H9 (cell line): ENCODE measurements at places on chromosomes 3 and 15.
A peak's percentile ranks its signal among the peaks of the same experiment; 100 is the strongest.

DNA sequence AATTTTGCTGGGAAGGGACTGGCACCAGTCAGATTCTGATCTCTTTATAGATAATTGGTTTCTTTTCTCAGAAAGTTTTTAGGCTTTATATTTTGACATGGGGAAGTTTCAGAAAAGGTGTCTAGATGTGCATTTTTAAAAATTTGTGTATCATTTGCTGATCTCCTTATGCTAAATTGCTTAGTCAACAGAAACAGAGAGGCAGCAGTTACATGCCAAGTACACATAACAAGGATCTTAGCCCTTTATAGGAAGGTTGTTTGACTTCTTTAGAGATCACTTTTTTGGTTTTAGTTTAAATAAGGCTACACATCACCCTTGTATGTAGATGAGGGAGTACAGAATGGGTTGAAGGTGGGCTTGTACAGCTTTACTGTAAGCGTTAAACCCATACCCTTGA, 53.5 kb downstream of the RAP2B start:
- H3K4me3 ChIP-seq: no peak overlapping the region
- H3K27ac ChIP-seq: no peak overlapping the region
- H3K36me3 ChIP-seq: no peaks in the 10 kb centered on the region
- no peaks in the 10 kb centered on the region for H3K27me3 ChIP-seq
- DNase-seq: no peak

GRCh38 chr3:111589303-111590142, 5.6 kb downstream of the ZBED2 start:
- no peak overlapping the region for H3K27ac ChIP-seq
- DNase-seq: no peak

GRCh38 chr15:80167936-80168335, 15.1 kb downstream of the FAH start:
- no peak overlapping the region for H3K27ac ChIP-seq
- no peaks in the 10 kb centered on the region for H3K4me1 ChIP-seq
- DNase-seq: no peak

DNA sequence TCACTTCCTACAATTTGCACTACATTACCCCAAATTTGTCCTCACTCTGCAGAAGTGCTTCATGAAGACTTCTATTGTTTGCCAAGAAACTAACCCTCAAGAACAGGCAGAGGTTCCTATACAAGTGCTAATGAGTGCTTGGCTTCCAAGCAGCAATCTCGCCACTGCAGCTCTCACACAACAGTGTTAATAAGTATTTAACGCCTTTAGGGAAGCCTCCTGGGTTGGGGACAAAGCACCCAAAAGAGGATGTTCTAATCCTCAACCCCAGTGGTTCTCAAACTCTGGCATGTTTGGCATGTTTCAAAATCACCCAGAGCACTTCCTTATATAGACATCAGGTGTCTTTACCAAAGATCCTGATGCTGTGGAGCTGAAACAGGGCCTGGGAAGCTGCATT, 64.6 kb downstream of the ZIC4 start:
- no peak overlapping the region for H3K4me3 ChIP-seq
- no peaks in the 10 kb centered on the region for H3K4me1 ChIP-seq
- peak overlapping the region; percentile 65 for H3K27ac ChIP-seq
- no peaks in the 10 kb centered on the region for H3K36me3 ChIP-seq

DNA sequence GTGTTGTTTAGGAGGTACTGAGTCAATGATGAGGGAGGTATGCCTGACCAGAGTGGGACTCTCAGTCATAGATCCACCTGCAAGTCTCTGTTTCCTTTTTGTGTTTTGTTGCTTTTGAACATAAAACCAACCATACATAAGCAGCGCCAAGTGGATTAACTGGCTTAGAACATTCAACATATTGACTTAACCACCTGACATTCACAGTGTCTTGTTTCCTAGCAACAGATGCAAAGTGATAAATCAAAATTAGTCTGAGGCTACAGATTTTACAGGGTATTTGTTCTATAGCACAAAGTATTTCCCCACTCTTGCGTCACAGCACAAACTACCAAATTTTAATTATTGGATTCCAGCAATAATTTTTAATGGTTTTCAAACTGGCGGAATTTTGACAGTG, 283.8 kb downstream of the BBX start:
- no peaks in the 10 kb centered on the region for H3K27me3 ChIP-seq
- peaks cover 4% of the 10 kb centered on the region for H3K36me3 ChIP-seq
- H3K4me3 ChIP-seq: no peak overlapping the region
- DNase-seq: no peak

GRCh38 chr3:71690341-71690841, 34.8 kb downstream of the EIF4E3 start:
- no peak overlapping the region for H3K4me3 ChIP-seq
- no peaks in the 10 kb centered on the region for H3K27me3 ChIP-seq
- H3K4me1 ChIP-seq: no peaks in the 10 kb centered on the region; the same call in 1 of the 2 replicates
- peak overlapping the region; percentile 49 for H3K27ac ChIP-seq
- no peak for DNase-seq

DNA sequence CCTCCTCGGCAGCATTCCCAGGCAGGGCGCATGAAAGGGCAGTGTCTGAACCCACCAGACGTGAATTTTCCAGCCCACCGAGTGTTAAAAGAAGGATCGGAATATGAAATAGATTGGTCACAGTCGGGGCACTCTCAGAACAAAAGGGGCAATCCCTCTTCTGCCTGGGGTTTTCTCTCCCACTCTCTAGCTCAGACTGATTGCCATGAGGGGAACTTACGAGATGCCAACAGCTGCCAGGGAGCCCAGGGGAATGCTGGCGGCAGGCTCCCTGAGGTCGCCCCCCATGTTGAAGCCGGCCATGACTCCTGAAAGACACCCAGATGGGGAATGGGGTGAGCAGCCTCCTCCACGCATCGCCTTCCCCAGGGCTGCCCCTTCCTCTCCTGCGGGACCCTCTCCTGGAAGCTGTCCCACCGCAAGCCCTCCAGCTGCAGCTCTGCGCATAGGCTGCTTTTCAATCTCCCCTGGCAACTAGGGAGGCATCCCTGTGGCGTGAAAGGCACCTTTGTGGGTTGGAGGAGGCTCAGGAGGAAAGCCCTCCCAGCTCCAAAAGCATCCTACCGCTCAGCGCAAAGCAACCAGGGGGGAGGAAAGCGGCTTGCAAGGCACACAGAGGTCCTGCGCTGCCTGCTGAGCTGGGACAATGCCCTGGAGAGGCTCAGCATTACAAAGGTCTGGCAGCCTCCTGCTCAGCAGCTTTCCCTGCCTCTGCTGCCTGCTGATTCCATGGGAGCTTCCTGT, 64.8 kb upstream of the HEG1 start:
- peak; percentile 94 for DNase-seq
- no peak overlapping the region for H3K27ac ChIP-seq
- H3K4me3 ChIP-seq: peak overlapping the region; percentile 85
- no peaks in the 10 kb centered on the region; the same call in 1 of the 2 replicates for H3K4me1 ChIP-seq

DNA sequence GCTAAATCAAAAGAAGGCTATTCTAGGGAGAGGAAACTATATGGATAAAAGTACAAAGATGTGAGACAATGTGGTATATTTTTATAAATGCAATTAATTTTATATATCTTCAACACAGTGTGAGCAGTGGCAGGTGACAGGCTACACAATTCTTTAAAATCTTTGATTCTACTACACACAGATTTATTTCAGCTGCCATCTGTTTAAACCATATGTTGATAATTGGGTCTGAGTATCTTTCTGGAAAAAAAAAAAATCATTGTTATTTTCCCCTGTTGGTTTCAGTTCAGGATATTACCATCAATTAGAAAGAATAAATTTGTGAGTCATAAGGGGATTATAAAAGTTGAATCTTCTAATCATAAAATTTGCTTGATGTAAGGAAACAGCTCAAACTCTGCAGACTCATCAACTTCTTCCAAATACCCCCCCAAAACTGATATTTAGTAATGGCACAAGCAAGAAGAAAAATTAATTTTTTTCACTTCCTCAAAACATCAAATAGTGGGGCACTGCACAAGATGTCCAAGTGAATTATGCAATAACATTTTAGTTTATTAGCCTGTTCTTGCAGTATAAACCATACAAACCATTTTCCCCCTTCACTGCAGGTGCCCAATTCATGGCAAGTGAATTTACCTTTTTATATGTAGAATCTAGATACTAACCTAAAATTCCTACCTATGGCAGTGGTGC, 12.0 kb downstream of the PIERCE2 start:
- H3K27ac ChIP-seq: no peak overlapping the region
- H3K36me3 ChIP-seq: no peaks in the 10 kb centered on the region
- H3K4me3 ChIP-seq: no peak overlapping the region

DNA sequence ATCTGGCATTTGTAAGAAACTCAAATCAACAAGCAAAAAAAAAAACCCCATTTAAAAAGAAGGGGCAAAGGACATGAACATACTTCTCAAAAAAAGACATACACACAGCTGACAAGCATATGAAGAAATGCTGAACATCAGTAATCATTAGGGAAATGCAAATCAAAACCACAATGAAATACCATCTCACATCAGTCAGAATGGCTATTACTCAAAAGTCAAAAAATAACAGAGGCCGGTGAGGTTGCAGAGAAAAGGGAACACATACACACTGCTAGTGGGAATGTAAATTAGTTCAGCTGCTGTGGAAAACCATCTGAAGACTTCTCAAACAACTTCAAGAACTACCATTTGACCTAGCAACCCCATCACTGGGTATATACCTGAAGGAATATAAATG, 199.4 kb upstream of the THBS1 start:
- no peaks in the 10 kb centered on the region for H3K36me3 ChIP-seq
- no peaks in the 10 kb centered on the region for H3K4me1 ChIP-seq
- no peak overlapping the region for H3K27ac ChIP-seq
- no peak for DNase-seq
- no peaks in the 10 kb centered on the region for H3K27me3 ChIP-seq

GRCh38 chr3:49495023-49495422, 25.0 kb downstream of the DAG1 start:
- H3K4me3 ChIP-seq: no peak overlapping the region
- no peaks in the 10 kb centered on the region; the same call in 1 of the 2 replicates for H3K4me1 ChIP-seq
- peaks cover 12% of the 10 kb centered on the region; the same call in 1 of the 2 replicates for H3K36me3 ChIP-seq
- H3K27ac ChIP-seq: no peak overlapping the region
- H3K27me3 ChIP-seq: no peaks in the 10 kb centered on the region
